8988T (cell line): ENCODE measurements at places on chromosomes 5 and 9.

GRCh38 chr5:43491326-43491725, 7.7 kb upstream of the TMEM267 start:
- no peak for DNase-seq

- DNase-seq = no peak
These were observed 521.2 kb downstream of the CHSY3 start for GRCh38 chr5:130425424-130425823.

DNA sequence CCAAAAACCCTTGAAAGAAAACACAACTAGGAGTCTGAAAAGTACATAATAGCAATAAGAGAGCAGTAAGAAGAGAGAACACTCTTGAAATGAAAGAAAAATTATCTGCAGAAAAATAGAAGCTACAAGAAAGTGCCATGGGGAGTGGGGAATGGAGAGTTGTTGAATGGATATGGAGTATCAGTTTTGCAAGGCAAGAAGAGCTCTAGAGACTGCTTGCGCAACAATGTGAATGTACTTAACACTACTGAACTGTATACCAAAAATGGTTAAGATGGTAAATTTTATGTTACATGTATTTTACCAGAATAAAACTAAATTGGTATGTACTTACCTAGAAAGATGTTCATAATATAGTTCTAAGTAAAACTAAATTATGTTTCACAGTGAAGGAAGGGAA, 54.8 kb upstream of the RASGRF2 start:
- no peak for DNase-seq

GRCh38 chr9:216866-217265, 2.2 kb downstream of the DOCK8 start:
- no peak for DNase-seq

- DNase-seq = peak; percentile 86
These were observed 73.6 kb upstream of the RETREG1 start for GRCh38 chr5:16690243-16690852.

DNA sequence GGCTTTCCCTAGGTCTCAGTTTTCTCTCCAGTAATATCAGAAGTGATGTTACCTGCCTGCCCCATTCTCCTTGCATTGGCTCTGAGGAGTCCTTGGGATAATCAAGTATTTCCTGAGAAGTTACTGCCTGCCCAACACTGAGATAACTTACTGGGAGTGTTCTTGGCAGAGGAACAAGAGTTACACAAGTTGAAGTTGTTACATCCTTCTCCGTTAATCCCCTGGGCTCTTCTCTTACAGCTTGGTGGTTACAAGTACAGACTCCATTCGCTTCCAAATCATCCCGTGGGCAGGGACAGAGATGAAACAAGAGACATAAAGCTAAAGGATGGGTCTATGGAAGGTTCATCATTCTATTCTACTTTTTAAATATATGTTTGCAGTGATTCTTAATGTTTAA, 74.1 kb upstream of the SAP30L start:
- DNase-seq = no peak

- no peak for DNase-seq
These were observed 47.7 kb upstream of the BOD1 start for GRCh38 chr5:173664154-173664526.

- DNase-seq = no peak
These were observed 264.3 kb upstream of the PANK3 start for GRCh38 chr5:168843277-168844015.

- no peak for DNase-seq
These were observed 524.5 kb upstream of the WWC1 start for GRCh38 chr5:167766957-167767356.

- DNase-seq = no peak
These were observed at the start of gene PCDHGC4 for GRCh38 chr5:141484641-141485311. TSS of gene PCDHGC4 (plus strand) at chr5:141485030. CDS start at chr5:141485174, 144 bp downstream.

- DNase-seq = no peak
These were observed 10.6 kb upstream of the SH3RF2 start for GRCh38 chr5:145925803-145926202.

DNA sequence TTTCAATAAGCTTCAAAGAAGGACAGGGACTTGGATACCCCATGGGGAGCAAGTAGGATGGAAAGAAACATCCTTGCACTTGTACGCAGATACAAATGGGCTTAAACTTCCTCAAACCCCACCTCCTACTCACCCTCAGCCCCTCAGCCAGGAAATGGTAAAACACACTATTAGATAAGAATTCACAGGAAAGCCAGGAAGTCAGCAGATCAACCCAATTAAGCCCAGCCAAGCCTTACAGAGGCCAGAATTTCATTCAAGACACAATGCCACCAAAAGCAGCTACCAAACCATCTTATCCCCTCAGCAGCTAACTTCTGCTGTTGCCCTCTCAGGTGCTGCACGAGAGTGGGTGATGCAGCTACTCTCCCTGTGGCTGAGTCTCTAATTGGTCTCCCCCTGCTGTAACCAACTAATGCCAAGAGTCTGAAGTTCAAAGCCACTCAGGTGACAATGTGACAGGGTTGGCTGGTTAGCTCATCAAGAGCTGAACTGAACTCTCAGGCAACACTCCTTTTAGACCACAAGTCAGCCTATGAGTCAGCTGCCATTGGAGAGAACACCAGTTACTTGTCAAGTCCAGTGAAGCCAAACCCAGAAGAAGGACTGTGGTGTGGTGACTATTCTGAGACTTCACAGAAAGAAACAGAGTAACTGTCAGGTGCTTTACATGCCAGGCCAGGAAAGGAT, 201.9 kb downstream of the ZNF608 start:
- no peak for DNase-seq

DNA sequence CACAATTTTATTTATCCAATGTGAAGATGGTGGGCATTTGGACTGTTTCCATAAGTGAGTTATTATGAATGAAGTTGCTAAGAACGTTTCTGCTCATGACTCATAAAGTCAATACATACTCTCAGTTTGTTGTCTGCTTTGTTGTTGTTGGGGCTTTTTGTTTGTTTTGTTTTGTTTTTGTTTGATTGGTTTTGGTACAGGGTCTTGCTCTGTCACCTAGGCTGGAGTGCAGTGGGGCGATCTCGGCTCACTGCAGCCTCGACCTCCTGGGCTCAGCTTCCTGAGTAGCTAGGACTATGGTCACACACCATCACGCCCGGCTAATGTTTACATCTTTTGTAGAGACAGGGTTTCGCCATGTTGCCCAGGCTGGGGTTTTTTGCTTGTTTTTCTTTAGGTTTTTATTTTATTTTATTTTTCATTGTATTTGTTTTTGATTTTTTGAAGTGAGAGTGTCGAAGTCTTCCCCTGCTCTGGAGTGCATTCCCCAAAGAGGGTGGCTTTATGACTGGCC, 18.0 kb downstream of the TRIM7 start:
- DNase-seq = no peak

GRCh38 chr9:125810161-125810560, 63.0 kb downstream of the PBX3 start:
- no peak for DNase-seq

- no peak for DNase-seq
These were observed 11.3 kb upstream of the P4HA2 start for GRCh38 chr5:132238901-132239500.

GRCh38 chr5:111744455-111744854, 12.5 kb downstream of the NREP start:
- no peak for DNase-seq

DNA sequence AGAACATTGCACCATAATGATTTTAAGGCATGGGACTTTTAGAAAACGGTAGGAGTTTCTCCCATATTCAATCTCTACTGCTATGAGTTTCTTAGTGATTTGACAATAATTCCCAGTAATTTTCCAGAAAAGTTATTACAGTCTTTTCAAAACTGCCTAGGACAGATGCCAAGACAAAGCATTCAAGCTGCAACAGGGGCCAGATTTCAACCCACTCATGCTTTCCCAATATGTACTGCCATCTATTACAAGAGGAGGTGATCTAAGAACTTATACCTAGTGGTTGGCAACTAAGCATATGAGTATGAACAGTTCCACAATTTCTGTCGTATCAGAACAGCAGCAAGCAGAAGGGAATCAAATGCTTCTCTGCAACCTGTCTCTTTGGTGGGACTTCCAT, 95.1 kb upstream of the TMED7 start:
- DNase-seq = no peak

DNA sequence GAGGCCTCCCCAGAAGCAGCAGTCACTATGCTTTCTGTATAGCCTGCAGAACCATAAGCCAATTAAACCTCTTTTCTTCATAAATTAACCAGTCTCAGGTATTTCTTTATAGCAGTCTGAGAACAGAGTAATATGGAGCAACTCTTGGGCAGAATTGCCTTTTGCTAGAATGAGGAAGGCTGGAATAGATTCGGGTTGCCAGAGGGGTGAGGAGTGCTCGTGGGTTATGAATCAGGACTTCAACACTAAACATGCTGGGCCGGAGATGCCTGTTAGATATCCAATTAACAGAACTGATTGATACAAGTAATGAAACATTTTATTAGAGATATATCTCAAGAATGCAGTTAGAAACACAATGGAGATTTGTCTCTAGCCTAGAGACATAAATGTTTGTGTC, 140.9 kb upstream of the MAP3K1 start:
- no peak for DNase-seq

GRCh38 chr9:98121058-98121457, 2.0 kb upstream of the TRIM14 start:
- DNase-seq = no peak

GRCh38 chr5:176711883-176712282, 64.6 kb downstream of the TSPAN17 start:
- no peak for DNase-seq

- no peak for DNase-seq
These were observed 36.6 kb downstream of the COL5A1 start for GRCh38 chr9:134678206-134678605.

DNA sequence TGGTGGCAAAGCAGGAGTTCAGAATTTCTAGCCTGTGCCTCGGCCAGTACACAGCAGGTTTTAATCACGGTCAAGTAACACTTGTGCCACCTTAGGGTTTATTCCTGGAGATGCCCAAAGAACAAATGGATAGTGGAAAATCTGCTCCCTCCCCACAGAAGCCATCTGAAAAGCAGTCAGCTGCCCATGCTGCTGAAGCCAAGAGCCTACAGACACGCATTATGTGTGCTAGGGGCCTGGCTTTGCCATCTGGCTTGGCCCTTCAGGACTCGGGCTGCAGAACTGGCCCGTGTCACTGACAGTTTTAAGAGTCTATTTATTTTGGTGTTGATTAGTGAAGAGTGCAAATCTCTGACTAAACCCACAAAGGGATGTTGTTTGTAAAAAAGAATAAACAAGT, 11.1 kb downstream of the ARSB start:
- DNase-seq = no peak

DNA sequence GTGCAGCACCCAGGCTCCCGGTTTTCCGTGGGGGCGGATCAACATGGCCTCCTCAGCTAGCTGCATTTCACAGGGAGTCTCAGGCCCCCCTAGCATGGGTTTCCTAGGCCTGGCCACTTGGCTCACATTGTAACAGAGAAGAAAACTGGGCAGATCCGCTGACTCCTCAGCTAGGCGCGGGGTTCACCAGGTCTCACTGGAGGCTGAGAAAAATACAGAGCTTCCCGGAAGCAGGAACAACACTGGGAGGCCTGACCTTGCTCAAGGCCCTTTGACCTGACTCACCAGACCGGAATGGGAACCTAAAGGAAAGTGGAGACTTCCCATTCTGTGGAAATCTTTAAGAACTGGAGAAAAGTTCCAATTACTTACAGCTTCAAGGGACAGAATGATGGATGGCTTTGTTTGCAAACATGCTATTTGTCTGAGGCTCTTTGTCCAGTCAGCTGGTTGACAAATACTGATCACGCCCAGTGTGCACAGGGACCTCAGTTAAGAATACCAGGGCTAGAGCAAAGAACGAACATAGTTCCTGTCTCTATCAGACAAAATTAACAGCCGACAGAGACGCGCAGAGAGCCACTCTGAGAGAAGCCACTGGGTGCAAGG, 88.7 kb upstream of the LRRTM2 start:
- no peak for DNase-seq

DNA sequence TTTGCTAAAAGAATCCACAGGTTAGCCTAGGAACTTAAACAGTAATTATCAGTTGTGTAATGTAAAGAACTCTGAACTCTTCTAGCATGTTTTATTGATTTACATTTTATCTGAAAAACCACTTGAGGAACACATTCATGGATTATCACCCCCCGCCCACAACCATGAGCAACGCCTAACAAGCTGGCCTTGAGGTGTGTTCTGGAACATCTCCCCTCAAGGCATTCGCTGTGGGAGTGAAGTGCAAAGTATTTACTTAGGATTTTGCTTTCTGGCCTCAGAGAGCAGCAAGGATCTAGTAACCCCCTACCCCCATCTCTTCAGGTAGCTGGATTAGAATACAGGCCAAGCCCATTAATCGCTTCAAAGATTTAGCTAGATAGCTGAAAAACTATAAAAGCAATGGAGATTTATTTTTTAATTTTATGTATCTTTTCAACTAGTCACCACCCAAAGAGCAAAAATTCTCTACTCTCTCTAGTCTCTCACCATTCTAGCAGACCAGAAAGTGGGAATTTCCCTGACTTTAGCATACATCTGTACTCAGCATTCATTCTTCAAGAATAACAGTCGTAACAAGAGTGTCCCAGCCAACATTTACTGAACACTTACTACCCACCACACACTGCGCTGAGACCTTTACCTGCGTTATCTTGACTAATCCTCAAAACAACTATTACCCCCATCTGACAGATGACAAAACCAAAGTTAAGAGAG, 37.2 kb downstream of the DDX31 start:
- DNase-seq = no peak

GRCh38 chr5:54602475-54602874, 84.9 kb downstream of the SNX18 start:
- no peak for DNase-seq

DNA sequence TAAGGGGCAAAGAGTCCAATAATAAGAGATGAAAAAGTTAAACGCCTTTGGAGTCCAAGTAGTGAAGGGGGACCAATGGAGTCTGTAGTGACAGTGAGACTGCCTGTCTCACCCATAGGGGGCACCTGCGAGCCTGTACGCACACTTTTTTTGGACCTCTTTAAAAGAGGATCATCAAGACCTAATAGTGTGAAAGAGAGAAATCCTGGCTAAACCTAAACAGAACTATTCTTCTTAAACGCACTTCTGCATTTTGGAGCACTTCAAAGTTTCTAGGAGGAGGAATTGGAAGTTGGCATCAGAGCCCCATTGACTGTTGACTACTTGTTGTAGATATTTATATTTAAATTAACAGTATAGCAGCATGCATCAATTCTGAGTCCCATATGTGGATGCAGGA, 636.1 kb upstream of the KLF4 start:
- peak; percentile 20 for DNase-seq
